ENCODE measurements at places on chromosomes 6 and 20.
A peak's percentile ranks its signal among the peaks of the same experiment; 100 is the strongest.

- DNase-seq, result no peak
These were observed 47.7 kb downstream of the ATXN1 start for GRCh38 chr6:16713597-16713996.

GRCh38 chr6:6412221-6412620 is 91.8 kb upstream of the F13A1 start:
- DNase-seq, result no peak

DNA sequence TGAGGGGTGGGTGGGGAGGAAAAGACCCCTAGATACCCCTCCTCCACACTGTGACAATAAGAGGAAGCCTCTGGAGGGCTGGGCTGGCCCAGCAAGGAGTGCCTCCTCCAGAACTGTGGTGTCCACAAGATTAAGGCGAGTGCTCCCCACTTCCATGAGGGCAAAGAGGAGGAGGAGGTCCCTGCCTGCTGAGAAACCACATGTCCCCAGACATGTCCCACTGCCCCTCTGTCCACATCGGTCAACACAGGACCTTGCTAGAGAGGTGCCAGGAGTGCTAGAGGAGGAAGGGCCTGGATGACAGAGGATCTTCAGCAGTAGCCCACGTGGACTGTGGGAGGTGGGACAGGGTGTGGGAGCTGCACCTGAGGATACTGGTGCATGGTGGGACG is 3.1 kb downstream of the RAET1G start:
- no peak for DNase-seq

DNA sequence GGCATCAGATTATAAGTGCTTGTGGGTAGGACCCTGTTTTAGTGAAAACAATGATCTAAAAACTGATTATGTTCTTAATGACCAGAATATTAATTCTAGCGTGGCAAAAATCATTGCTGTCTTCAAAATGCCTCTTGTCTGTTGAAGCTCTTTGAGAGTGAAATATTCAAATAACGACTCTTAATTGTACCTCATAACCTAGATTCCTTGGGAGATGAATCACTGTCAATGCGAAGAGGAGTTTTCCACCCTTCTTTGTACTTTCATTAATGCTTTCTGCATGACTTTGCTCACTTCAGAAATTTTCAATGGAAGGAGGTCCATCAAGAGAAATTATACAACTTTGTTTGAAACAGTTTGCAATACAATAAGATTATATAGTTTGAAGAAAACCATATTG is 71.5 kb downstream of the CRYBG1 start:
- DNase-seq, result no peak

- DNase-seq, result peak; percentile 48
These were observed 14.1 kb upstream of the TENT5A start for GRCh38 chr6:81766482-81767069.

All from amniotic stem cell (primary cell).